ENCODE measurements at places on chromosomes 11 and 22. TPM values are rescaled to one million over a fixed set of nuclear protein-coding genes. Genes with fewer than 3 reads are reported as not detected.
A peak's percentile ranks its signal among the peaks of the same experiment; 100 is the strongest.

DNA sequence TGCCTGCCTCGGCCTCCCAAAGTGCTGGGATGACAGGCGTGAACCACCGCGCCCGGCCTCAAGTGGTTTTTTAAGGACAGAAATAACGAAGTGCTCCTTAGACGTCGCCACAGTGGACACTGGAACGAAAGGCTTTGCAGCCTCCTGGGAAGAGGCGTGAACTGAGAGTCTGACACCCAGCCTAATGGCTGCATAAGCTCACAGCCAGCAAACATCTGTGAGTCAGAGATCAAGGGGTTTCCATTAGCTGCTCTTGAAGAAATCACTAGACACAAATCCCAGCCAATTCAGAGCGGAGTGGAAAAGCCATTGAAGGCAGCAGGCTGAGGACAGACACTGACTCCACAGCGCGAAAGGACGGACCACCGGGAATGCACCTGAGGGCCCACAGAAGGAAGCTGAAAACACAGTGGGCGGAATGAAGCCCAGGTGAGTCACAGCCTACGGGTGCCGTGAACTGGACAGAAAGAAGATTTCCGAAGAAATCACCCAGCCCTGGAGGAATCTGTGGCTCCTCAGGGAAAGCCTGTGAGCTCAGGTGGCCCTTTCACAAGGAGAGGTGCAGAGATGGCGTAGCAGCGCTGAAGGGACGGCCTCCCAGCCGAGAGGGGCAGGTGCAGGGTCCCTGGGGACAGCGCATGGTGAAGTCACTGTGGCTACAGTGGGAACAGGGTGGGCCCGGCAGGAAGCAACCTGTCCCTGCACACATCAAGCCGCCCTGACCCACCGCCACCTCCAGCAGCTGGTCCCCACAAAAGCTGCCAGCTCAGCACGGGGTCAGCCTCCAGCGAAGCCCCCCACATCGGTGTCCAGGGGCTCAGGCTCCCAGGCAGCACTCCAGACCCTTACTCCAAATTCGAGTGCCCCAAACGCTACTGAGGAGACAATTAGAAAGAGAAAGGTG lies 11.6 kb downstream of the LMNTD2 start:
- no peak for DNase-seq

The OR52N4 gene
- polyA plus RNA-seq, result not detected

DNA sequence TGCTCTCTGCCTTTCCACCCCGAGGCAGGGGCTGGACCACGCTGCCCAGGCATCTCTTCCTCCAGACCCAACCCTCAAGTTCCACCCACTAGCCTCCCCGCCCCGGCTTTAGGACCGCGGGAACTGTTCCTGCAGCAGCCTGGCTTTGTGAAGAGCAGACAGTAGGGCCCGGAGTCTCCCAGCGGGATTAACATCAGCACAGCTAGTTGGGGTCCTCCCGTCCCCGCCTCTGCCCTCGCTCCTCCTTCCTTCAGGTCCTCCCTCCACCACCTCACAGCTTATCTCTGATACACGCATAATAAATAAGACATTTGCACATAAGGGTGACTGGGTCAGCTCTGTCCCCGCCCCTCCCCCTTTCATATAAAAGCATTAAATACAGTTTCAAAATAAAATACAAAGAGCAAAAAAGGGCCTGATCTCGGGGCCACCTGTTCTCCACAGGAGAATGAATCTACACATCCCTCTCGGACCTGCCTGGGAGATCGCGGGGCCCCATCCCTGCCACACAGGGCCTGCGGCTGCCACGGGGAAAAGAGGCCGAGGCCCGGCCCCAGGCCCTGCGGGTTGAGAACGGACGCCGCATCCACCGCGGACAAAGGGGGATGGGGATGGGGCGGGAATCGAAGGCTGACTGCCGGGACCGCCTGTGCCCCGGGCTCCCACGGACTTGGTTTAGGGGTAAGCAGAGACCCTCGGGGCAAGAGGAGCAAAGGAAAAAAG lies 6.5 kb downstream of the ZFTA start:
- no peak for DNase-seq

DNA sequence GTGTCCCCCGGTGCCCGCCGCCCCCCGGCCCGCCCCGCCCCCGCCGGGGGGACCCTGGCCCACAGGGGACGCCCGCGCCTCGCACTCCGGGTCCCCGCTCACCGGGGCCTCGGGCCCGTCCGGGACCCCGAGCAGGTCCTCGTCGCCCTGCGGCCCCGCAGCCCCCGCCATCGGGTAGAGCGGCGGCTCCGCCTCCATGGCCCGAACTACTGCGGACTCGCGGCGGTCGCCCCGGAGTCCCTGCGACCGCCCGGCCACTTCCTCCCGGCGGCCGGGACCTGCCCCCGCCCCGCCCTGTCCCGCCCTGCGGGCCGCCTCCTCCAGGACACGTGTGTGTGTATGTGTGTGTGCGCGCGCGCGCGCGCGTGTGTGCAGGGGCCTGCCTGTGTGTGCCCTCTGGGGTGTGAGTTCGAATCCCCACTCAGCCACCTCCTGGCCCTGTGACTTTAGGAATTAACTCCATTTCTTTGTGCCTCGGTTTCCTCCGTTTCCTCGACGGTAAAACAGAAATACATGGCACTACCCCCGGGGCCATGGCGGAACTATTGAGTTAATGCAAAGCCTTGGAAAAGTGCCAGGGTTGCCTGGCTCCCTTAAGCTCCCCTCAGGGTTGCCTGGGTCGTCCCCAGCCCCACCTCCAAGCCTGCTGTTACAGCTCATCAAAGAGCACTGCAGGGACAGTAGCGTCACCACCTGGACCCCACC lies at the start of gene UNC93B1:
UNC93B1 (minus strand) TSS at position 252 of the 705 bp plus-strand sequence; CDS start at position 198, 54 bp downstream.
- peak; percentile 71 for DNase-seq

DNA sequence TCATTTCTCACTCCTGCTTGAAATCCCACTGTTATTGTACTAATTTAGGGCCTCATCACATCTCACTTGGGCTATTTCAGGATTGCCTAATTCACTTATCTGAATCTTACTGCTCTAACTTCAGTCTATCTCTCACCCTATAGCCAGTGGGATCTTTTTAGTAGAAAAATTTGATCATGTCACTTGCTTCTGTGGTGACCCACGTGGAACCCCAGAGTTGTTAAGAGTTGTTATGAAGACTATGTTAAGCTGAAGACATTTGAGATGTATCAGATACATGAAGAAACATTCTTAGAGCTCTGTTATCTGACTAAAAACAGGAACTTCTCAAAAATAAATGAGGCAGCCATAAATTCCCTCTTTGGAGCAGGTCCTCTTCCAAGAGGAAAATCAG lies 1375.6 kb upstream of the TENM4 start:
- no peak for DNase-seq

DNA sequence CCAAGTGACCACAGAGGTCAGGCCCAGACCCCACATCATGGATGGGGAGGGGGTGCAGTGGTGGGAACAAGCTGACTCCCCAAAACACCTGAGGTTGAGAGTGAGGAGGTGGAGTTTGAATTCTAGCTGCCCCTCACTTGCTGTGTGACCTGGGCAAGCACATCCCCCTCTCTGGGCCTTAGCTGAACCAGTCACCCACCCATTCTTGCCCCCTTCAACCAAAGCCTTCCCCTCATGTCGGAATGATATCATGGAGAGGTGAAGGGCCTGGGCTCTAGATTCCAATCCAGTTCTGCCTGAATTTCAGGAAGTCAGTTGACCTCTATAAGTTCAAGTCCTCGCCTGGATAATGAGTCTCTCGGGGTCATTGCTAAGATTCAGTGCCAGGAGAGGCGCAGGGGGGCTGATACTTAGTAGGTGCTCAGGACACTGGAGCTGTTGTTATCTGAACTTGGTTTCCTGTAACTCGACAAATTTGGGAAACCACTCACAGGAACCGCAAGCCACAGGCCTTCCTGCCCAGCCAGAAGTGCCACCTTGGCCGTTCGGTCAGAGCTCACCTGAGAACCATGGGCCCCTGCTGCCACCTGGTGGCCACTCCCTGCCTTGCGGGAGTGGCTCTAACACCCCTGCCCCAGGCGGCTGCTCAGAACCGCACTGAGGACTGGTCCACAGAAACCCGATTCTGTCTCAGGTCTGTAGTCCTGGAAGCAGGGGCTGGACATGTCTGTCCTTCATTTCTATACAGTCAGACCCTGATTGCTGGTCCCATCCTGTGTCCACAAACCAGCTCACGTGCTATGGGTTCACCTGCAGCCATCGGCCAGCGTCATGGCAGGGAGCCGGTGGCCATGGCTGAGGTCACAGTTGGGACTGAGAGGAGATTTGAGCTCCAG lies 6.9 kb downstream of the CDC42EP1 start:
- no peak for DNase-seq

GRCh38 chr22:17109976-17110375 lies 11.2 kb downstream of the TMEM121B start:
- DNase-seq, result no peak

DNA sequence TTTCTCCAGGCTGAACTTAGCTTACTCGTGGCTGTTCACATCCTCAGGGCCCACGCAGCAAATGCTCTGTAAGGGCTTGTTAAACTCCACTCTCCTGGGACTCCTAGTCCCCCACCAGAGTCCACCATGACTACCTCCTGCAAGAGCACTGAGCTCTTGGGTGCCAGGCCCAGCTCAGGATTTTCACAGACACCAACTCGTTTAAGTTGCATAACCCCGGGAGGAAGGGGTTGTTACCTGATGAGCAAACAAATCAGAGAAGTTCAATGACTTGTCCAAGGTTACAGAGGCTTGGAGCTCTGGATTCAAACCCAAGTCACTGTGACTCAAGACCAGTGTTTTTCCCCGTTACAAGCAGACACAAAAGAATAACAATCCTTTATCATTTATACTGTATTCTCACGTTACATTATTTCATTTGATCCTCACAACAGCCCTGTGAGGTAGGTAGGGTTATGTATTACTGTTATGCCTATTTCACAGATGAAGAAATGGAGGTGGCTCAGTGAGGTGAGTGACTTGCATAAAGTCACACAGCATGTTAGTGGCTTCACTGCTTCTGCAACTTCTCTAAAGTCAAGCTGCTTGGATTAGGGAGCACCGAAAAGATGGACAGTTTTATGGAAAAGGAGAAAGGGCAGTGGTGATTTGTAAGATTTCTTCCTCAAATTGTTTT lies 17.4 kb downstream of the KCTD21 start:
- no peak for DNase-seq

DNA sequence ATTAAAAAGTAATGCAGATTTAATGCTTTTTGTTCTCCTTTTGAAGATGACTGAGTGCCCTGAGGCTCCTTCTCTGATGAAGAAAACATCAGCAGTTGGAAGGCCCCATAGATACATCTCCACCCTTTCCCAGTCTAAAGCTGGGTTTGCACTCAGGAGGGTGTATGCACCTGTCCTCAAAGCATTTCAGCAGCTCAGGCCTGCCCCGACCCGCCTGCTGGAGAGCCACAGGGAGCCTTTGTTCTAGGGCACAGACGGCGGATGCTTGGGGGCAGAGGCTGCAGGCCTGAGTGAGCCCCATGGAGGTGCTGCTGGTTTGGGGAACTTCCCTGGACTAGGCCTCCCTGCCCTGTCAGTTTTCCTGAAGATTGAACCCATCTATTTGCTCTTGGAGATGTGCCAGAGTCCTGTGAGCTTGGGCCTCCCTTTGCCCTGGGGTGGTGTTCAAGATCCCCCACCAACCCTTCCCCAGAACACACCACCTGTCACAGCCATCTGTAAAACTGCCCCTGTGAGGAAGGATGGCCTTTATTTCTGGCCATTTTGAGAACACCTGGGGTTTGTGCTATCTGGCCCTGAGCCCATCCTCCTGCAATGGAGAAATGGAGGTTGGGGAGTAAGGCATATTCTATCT lies 160.0 kb downstream of the NAV2 start:
- no peak for DNase-seq

DNA sequence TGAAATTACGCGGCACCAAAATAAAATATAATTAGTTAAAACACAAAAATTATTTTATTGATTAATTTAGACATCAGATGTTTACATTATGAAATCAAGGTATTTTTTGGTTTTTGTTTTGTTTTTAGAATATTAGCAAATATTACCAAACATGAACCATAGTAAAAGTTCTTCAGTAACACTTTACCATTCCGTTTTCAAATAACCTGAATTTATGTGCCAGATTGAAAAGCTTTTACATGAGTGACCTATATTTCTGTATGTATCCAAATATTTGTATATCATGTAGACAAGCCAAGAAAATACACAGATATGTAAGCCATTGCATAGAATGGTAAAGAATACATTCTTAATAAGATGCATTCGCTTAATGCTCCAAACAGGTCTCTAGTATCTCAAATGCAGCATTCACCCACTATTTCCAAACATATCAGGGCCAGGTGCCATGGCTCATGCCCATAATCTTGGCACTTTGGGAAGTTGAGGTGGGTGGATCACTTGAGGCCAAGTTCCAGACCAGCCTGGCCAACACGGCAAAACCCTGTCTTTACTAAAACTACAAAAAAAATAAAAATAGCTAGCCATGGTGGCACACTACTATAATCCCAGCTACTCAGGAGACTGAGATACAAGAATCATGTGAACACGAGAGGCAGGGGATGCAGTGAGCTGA lies 102.4 kb upstream of the SERPIND1 start:
- DNase-seq, result no peak

The UQCR10 gene
- polyA plus RNA-seq, result 120 TPM

DNA sequence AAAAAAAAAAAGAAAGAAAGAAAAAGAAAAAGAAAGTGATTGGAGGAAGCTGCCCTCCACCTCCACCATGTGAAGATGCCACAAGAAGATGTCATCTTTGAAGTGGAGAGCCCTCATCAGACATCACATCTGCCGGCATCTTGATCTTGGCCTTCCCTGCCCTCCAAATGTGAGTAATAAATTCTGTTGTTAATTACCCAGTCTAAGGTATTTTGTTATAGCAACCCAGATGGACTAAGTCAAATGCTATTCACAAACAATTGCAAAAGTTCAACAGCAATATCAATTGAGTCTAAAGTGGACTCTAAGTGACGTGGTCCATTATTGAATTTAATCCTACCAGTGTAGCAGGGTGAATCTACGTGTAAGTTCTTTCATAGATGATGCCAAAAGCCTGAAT lies 55.9 kb upstream of the NUP160 start:
- DNase-seq, result no peak

The TENM4 gene
- 7.8 TPM for polyA plus RNA-seq

DNA sequence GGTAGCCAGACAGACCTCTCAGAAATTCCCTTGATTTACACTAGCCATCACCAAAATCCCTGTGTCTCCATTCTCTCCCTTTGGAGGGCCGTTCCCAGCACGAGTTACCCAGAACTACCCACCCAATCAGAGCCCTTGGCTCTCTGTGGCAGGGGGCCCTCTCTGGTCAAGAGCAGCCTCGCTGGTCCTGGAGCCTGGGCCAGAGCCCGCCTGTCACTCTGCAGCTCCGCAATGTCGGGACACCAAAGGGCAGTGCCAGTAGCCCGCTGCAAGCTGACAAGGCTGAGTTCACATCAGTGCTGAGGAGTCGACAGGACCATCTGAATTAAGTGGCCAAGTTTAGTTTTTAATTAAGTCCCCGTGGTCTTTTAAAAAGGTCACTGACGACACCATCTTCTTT lies 241.6 kb downstream of the ST3GAL4 start:
- DNase-seq, result no peak

- no peak for DNase-seq
Measured at GRCh38 chr22:49281467-49282340, 546.0 kb downstream of the BRD1 start.

- no peak for DNase-seq
Measured at GRCh38 chr11:65651589-65652510, 10.9 kb downstream of the RELA start.

GRCh38 chr22:17470880-17471500 lies 92.3 kb upstream of the SLC25A18 start:
- no peak for DNase-seq

The LRRC56 gene
- polyA plus RNA-seq, result not detected
